ENCODE measurements at places on chromosomes 7 and 10. TPM values are rescaled to one million over a fixed set of nuclear protein-coding genes. Genes with fewer than 3 reads are reported as not detected.

- DNase-seq = no peak
Observed at GRCh38 chr7:100829150-100829716, 1.9 kb upstream of the EPHB4 start.

GRCh38 chr10:116740971-116741370, 1.4 kb downstream of the HSPA12A start:
- DNase-seq = no peak

DNA sequence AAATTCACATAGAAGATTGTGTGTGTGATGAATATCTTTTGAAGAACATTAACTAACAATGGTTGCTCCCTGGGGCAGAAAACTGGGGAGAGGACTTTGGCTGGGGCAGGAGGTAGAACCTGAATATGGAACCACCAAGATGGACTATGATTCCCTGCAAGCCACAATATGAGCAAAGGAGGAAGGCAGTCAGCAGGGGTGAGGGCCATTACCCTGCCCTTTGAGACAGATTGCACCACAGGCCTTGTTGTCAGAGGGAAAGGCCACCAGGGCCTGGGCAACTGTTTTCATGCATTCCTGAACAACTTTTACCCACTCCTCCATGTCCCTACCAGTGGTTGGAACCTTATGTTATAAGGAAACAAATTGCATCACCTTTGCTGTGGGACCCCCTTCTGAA, 670.1 kb upstream of the POM121L12 start:
- DNase-seq = no peak

GRCh38 chr7:79563821-79564522, 110.5 kb upstream of the MAGI2 start:
- DNase-seq = no peak

The CACNB2 gene
- total RNA-seq = not detected

The IL2RA gene
- 3.7 TPM for total RNA-seq

GRCh38 chr7:24835643-24836042, 78.4 kb upstream of the GSDME start:
- no peak for DNase-seq

The CHRM2 gene
- not detected for total RNA-seq

All from natural killer cell (primary cell).